Vagina (tissue), 2 donors: ENCODE measurements at places on chromosomes 1 and 21.
A peak's percentile ranks its signal among the peaks of the same experiment; 100 is the strongest.

DNA sequence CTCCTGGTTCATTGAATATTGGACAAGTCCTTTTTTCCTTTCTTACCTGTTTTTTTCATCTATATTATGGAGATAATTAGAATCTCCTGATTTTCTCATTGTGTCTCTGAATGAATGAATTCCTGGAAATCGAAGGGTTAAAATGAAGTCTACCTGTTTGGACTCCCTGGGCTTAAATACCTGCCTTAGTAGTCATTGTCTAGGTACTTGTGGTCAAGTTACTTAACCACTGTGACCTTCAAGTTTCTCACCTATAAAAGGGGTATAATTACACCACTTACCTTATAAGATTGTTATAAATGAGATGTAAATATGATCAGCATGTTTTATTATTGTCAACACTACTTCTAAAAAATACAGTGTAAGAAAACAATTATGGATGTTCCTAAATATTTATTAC is 9.0 kb upstream of the TBX19 start:
- no peak for DNase-seq

DNA sequence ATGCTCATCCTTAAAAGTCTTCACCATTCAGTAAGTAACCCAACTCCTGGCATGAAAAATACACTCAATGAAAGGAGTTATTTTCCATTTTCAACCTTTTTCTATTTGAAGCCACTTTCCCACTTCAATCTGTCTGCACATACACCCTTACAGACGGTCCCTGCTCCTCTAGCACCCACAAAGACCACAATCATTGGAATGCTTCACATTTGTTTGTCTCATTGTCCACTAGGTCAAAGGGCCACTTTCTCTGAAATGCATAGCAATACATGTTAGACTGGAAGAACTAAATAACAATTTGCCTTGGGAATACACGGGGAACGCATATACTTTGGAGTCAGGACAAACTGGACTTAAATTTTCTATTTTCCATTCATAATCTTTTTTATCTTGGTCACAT is 487.1 kb upstream of the C1orf87 start:
- DNase-seq: no peak

- DNase-seq: peak; percentile 14
Observed at GRCh38 chr1:226920446-226920894, 19.6 kb upstream of the COQ8A start.

GRCh38 chr1:199009447-199009846 is 370.6 kb downstream of the PTPRC start:
- no peak for DNase-seq

DNA sequence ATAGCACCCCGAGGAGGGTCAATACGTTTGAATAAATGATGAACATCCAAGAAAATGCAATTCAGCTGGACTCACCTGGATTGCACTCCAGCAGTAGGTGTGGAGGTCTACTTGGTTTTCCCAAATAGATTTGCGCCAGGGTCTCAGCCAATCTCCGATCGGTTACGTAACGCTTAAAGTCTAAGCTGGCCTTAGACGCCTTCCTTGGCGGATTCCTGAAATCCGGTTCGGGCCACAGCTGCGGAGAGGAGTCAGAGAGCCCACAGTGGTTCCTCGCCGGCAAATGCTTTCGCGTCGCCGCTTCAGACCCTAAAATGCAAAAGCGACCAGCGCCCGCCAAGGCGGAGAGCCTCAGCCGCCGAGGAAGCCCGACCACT is 322 bp downstream of the TFB2M start:
- DNase-seq: no peak

DNA sequence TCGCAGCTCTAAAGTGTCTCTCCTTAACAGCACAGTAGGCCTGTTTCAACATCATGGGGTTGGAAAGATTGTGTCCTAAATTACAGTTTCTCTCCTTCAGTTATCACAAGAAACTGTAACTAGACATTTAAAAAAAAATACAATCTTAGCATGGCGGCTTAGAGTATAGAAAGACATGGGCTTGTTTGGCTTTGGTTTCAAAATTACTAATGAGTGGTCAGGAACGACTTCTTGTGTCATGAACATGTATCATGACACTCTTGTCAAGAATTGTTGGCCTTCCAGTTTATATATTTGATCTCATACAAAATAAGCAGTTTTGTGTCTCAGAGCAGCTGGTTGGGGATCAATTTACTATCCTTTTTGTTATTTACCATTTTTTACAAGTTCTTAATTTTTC is 2.1 kb downstream of the GJA8 start:
- no peak for DNase-seq

DNA sequence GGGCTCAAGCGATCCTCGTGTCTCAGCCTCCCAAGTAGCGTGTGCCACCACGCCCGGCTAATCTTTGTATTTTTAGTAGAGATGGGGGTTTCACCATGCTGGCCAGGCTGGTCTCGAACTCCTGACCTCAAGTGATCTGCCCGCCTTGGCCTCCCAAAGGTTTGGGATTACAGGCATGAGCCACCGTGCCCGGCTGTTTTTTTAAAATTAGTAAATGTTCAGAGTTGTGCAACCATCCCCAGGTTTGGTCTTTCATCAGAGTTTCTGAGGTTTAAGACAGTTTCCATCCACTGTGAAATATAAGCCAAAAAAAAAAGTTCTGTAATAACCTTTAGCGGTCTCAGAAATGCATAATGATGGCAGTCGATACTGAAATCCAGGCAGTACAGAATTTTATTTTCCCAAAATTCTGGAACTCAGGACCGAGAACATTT is 550 bp upstream of the SYT11 start:
- DNase-seq: no peak

DNA sequence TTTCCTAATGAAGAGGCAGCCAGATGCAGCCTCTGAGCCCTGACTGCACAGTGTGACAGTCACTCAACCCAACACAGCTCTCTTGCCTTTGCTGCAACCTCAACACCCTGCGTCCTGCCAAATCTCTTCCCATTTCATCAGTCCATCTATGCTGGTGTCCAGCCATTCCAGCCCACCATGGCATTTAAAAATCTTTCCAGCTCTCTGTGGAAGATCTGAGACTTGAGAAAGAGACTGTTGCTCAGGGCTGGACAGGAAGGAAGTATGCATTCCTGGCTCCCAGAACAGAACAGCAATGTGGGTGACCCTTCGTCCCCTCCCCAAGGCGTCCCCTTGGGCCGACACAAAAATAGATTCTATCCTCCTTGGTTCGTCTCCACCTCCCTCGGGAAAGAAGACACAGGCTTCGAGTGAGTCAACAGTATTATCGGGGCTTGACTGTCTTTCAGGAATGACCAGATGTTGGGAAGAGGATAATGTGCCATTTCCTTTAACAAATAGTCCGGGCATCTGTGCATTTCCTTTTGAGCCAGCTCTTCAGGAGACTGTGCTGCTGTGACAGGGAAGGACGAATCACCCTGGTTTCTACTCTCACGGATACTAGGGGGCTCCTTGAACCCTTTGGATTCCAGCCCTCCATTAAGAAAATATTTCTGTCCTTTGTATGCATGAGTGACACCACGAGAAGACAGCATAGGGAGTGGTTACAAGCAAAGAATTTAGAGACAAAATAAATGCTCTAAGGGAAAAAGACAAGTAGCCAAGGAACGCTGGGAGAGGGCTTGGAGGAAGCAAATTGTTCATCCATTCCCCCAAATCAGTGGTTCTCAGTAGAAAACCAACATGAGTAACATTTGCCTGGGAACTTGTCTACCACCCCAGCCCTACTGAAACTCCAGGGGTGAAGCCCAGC is 111.4 kb upstream of the CDC42BPA start:
- no peak for DNase-seq

- DNase-seq: no peak
Observed at GRCh38 chr21:34017039-34017961, 56.1 kb upstream of the MRPS6 start.

GRCh38 chr1:203290261-203291089 is 14.8 kb upstream of the BTG2 start:
- DNase-seq: no peak

DNA sequence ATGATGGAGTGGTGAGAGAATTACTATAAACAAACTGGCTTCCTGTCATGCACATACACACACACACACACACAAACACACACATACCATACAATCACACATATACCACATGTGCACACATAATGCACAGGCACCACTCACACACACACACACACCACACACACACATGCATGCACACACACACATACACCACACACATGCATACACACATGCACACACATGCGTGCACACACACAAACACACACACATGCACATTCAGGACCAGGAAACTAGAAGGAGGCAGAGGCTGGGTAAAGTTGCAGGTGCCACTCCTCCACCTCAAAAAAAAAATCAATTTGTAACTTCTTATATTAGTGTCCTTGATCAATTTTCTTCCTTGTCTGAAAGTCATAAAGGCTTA is 153.0 kb downstream of the ASTN1 start:
- DNase-seq: no peak

DNA sequence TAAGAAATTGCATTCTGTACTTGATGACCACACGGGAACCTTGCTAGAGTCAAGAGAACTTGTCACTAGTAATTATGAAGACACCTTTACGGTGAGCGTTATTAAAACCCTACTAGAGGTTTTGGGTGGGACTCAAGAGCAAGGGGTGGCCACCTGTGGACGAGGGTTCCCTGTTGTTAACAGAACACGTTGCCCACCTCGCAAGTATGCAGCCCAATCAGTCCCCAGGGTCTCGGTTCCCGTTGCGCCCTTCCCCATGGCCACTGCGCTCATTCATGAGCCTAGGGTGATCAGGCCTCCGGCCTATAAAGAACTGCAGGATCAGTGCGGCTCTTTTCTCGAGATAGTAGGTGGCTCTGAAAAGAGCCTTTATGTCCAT is 30.2 kb upstream of the RNF187 start:
- DNase-seq: no peak

DNA sequence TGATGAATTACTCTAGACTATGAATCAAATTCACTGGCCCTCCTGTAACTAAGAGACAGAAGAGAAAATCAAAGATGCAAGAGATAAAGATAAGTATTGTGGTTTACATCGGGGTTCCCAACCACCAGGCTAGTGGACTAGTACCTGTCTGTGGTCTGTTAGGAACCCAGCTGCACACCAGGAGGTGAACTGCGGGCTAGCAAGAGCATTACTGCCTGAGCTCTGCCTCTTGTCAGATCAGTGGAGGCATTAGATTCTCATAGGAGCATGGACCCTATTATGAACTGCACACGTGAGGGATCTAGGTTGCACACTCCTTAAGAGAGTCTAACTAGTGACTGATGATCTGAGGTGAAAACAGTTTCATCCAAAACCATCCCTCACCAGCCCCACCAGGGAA is 58.9 kb upstream of the DUSP10 start:
- DNase-seq: no peak

- DNase-seq: no peak
Observed at GRCh38 chr1:207156095-207156494, 52.1 kb downstream of the C4BPA start.

- no peak for DNase-seq
Observed at GRCh38 chr21:36839735-36840134, 126.7 kb downstream of the HLCS start.

DNA sequence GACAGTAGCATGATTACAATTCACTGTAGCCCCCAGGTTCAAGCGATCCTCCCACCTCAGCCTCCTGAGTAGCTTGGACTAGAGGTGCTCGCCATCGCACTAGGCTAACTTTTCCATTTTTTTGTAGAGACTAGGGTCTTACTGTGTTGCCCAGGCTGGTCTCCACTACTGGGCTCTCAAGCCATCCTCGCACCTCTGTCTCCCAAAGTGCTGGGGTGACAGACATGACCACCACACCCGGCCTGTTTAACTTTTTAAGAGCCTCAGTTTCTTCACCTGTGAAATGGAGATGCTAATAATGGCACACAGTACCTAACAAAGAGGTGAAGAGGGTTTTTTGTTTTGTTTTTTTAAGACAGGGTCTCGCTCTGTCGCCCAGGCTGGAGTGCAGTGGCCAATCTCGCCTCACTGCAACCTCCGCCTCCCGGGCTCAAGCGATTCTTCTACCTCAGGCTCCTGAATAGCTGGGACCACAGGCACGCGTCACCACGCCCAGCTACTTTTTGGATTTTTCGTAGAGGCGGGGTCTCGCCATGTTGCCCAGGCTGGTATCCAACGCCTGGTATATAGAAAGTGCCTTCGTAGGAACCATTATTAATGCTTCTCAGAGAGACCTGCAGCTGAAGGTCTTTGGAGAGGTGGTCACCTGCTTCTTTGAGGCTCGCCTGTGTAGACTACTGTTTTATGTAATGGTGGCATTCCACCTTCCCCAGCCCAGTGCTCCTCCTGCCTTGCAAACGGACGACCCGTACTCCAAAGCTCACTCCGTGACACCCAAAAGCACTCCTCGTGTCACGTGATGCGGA is 567 bp downstream of the PMVK start:
- no peak for DNase-seq

DNA sequence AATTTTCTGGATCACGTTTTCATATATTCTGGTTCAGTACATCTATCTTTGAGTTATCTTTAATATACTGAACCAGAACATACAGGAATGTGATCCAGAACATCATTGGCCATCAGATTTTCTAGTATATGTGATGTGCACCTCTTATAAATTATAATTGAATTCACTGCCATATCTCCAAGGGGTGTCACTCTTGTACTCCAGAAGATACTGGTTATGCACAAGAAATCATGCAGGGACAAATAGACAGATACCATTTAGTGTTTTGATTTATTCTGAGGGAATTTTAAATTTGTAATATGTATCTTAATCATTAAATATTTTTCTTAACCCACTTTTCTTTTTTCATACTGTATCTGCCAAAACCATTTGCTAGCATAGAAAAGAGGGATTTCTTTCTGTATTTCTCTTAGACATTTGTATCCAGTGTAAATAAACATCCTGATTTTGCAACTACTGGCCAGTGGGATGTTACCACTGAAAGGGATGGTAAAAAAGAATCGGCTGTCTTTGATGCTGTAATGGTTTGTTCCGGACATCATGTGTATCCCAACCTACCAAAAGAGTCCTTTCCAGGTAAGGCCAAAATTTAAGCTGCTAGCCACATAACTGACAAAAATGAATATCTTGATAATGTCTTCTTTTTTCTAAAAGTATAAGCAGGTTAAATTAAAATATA is 16.7 kb downstream of the FMO3 start:
- DNase-seq: no peak

DNA sequence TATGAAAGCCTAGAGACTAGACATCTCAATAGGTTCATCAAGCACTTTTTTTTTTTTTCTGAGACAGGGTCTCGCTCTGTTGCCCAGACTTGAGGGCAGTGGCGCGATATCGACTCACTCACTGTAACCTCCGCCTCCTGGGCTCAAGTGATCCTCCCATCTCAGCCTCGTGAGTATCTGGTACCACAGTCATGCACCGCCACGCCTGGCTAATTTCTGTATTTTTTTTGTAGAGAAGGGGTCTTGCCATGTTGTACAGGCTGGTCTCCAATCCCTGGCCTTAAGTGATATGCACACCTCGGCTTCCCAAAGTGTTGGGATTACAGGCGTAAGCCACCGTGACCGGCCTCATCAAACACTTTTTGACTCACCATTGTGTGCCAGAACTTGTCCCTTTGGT is 613 bp upstream of the GPATCH4 start:
- DNase-seq: no peak
